ENCODE measurements at places on chromosomes 6 and 20.

DNA sequence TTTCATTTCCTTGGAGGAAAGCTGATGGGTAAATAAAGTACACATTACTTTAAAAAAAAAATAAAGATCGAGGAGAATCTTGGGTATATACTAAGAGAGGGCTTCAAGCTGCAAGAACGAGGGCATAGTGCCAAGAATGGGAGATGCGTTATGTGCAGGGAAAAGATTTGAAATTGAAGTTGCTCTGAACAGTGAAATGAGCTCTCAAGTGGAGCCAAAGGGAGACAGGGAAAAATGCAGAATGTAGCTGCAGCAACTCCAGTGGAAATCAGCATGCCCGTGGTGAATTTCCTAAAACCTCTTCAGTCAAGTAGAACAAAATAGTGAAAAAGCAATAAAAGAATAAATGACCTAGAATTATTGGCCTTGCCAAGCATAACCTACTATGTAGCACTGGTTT lies 11.4 kb upstream of the COL9A1 start:
- no peak for DNase-seq

GRCh38 chr20:43681468-43681942 lies 14.6 kb downstream of the MYBL2 start:
- DNase-seq: no peak

GRCh38 chr20:17896771-17897369 lies 71.7 kb downstream of the SNX5 start:
- DNase-seq: no peak

GRCh38 chr6:111672761-111673450 lies 67.2 kb upstream of the TRAF3IP2 start:
- DNase-seq: no peak

DNA sequence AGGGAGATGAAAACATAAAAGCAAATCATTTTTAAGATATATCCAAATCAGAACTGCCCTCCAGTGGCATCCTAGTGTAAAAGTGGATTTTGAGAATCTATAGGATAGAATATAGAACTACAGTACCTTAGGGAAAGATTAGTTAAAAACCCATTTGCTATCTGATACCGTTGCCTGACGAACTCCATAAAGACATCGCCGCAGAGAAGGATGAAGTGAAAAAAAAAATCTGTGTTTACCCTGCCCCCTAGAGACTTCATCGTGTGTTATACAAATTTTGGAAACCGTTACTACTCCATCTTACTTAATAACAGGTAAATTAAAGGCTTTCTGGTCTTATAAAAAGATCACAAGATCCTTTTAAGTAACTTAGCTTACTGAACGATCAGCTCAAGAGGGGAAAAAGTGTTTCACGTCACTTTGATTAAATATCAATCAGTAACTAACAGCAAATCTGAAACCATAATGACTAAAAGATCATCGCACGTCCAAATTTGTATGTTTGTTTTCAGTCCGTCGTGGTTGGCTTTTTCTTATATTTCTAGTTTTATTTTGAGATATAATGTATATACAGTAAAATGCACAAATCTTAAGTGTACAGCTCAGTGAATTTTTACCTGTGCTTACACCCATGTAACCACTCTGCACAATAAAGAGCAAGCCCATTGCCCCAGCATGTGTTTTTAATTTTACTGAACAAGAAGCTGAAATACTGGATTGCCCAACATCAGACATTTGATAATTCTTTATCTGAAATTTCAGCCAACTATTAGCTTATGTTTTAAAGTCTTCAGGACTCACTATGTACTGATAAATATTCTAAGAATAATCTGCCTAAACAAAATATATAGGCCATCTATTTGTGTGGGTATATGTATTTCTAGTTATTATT lies 881 bp upstream of the MCM3 start:
- peak; percentile 34 for DNase-seq

DNA sequence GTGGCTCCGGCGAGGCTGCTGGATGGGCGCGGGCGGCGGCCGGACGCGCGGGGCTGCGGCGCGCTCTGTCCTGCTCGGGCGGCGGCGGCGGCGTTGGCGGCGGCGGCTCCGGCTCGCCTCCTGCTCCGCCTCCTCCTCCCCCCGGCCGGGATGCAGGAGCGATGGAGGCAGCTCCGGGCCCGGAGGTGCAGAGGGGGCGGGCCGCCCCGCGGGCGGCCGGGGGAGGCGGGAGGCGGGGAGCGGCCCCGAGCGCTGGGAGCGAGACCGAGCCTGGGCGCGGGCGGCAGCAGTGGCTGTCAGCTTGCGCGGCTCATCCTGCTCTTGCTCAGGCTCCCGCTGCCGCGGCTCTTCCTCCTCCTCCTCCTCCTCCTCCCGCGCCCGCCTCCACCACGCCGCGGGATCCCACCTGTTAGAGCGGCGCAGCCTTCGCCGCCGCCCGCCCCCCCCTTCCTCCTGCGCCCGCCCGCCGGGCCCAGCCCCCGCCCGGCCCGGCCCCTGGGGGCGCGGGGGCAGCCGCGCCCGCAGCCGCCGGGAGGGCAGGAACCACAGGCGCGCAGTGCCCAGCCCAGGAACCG lies at the start of gene NOL4L:
NOL4L (minus strand) TSS at position 323 of the 575 bp plus-strand sequence. CDS start 443 bp downstream, outside the sequence.
- no peak for DNase-seq

GRCh38 chr20:61733891-61734732 lies 331.6 kb downstream of the TAF4 start:
- DNase-seq: no peak

DNA sequence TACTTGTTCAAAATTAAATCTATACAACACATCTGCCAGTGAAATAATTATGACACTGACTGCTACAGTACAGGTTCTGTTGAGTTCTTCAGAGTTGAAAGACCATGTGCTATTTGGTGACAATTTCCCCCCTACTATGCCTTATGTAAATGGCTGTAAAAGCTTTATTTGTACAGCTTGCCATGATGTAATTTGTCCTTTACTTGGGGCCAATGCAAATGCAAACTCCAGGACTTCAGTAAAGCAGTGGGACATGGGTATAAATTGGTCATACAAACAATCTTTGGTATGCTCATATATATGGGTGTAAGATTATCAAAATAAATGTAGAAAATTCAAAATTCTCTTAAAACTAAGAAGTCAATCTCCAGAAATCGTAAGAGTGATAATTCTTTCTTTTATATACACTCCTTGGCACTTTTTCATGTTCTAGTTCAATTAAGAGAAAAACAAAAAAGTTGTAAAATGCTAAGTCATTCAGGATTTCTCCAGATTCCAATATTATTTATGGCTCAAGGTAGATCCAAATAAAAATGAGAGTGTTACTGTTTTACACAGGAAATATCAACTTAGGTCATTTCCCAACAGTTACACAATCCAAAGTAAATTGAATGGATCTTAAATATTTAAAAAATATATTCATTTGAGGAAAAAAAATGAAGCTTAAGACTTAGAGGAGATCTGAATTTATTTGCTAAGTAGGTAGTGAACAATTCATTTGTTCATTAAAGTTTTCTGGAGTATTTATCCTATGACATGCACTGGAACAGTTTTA lies 1310.5 kb upstream of the CITED2 start:
- no peak for DNase-seq

DNA sequence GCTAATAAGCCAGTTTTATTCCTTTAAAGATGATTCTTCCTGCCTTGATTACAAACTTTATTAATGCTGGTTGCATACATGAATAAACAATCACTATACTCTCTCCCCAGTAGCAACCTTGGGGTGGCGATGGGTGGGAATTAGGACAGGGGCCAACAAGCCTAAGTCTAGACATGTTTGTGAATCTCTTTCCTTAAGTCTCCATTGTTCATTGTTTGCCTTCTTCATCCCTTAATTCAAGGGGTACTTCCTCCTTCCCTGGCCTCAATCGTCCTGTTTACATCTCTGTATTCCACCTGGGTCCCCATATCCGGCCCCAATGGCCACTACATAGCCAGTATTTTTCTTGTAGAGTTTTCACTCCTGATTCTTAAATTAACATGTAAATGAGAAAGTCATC lies 66.0 kb downstream of the ARHGAP18 start:
- no peak for DNase-seq

GRCh38 chr20:50445354-50446151 lies 64.6 kb upstream of the PTPN1 start:
- no peak for DNase-seq

GRCh38 chr20:62900052-62900691 lies 26.1 kb downstream of the DIDO1 start:
- DNase-seq: no peak

GRCh38 chr6:24126586-24127192 lies 674 bp downstream of the NRSN1 start:
- peak; percentile 11 for DNase-seq

- no peak for DNase-seq
Measured at GRCh38 chr6:161088676-161089328, 97.2 kb downstream of the MAP3K4 start.

DNA sequence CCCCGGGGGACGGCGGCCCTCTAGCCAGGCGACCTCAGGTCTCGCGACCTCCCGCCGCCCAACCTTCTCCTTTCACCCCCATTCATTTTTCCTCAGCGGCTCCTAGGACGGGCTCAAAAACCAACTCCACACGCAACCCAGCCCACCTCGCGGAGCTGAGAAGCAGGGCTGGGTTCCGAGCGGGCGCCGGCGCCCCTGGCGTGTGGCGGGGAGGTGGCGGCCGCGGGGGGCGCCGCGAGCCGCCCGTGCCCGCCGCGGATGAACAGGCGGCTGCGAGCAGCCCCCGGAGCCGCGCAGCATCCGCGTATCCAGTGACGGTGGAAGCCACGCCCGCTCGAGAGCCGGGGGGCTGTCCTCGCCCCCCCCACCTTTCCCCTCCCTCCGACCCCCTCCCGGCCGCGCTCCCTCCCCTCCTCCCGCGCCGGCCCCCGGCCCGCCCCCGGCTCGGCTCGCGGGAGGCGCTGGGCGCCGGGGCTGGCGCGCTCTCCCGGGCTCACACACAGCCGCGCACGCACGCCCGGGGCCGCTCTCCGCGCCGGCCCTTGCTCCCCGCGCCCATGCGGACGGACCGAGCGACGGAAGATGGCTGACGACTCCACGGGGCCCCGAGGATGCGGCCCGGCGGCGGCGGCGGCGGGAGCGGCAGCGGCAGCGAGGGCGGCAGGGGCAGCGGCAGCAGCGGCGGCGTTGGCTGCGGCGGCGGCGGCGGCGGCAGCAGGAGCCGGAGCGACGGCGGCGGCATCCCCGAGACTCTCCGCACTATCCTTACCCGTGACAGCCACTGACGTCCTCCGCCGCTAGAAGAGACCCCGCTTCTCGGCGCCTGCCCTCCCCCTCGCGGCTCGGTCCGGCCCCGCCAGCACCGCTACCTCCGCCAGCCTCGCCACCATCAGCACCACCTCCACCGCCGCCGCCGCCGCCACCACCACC lies at the start of gene SOBP:
SOBP (plus strand) TSS at position 482 of the 930 bp plus-strand sequence. CDS start 500 bp downstream, outside the sequence.
- no peak for DNase-seq

- no peak for DNase-seq
Measured at GRCh38 chr6:31355583-31355948, 1.4 kb downstream of the HLA-B start.

- DNase-seq: no peak
Measured at GRCh38 chr6:69044534-69044933, 409.5 kb downstream of the ADGRB3 start.

DNA sequence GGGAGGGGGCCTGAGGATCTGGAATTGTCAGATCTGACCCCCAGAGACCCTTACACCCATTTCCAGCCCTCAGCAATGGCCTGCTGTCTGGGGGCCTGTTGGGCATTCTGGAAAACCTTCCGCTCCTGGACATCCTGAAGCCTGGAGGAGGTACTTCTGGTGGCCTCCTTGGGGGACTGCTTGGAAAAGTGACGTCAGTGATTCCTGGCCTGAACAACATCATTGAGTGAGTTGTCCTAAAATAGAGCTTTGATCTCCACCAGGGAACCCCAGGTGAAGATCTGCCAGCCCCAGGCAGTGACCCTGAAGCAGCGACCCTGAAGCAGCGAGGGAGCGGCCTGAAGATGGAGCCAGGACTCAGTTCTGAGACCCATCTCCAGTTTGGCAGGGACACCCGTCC lies 2.2 kb downstream of the BPIFA1 start:
- DNase-seq: no peak

DNA sequence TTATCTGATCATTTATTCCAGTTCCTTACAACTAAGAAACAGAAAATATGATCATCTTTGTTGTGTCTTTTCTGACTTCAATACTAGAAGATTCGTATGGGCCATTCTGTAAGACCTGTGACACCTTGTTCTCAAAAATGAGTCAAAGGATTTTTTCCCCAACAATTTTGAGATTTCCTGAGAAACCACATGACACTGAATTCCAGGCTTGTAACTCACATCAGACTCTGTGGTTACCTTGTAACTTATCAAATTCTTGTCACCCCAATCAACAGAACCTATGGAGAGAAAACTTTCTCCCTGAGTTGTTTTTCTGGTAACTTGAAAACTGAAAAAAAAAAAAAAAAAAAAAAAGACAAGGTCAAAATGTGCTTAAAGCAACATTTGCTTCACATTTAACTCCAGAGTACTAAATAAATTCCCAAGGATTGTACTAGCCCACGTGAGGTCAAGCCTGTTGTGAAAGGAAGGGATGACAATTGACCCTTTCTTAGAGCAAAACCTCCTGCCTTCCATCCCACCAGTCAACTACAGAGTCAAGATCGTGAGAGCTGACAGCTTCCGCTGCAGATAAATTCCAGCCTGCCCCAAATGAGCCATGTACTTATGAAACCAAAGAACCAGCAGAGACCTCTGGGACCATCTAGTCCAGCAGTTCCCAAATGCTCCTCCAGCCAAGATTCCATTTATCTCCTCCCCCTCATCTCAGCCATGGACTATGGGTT lies 140.3 kb downstream of the TBX18 start:
- DNase-seq: no peak

DNA sequence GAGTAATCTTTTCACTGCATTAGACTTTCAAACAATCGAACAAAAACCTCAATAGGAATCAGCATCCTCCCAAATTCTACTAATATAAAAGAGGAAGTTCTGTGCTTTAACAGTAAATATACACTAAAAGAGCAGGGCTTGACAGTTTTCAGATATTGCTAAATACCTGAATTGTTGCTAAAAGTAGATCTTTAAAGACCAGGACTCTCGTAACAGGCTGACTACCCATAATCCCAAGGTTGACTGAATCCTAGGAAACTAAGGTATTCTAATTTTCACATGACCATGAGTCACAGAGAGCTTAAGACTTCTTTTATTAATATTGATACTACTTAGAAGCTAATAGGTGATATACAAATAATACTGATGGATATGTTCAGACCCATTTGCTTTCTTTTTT lies 10.1 kb downstream of the CD164 start:
- DNase-seq: no peak

DNA sequence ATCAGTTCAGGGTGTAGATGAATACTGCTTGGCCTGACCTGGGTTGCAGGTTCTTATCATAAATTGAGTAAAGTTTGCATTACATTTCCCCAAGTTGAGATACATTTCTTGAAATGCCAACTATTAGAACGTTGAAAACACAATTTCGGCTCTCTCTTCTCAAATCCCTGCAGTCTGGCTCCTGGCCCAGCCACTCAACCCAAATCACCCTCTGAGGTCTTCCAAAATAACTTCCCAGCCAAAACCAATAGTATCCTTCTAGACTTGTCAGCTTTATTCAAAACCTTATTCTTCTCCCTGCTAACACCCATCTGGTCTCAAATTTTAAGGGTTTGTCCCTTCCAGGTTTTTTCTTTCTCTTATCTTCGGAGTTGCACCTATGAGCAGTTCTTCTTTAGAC lies 263.6 kb downstream of the EYA4 start:
- DNase-seq: no peak

All from AG09319 (cell line).